RWPE2 (cell line): ENCODE measurements at places on chromosomes 4 and X.

GRCh38 chr4:94534401-94535312, 82.9 kb downstream of the PDLIM5 start:
- no peak for DNase-seq

DNA sequence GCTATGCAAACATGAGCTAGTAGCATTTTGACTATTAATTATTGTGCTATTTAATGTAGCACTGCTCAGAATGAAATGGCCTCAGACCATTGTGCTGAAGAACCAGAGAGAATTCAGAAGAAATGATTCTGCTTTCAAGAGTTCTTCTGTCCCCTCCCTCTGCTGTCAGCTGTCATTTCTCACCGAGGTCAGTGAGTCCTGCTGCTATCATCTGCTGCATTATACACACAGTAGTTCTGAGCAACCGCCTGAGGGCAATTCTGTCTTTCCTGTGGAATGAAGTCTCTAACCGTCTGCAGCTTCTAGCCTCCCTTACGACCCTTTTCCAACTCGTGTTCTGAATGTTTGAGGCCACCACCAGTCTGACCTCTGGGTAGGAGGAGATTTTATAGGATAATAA, 249.4 kb downstream of the HNRNPD start:
- DNase-seq = no peak

DNA sequence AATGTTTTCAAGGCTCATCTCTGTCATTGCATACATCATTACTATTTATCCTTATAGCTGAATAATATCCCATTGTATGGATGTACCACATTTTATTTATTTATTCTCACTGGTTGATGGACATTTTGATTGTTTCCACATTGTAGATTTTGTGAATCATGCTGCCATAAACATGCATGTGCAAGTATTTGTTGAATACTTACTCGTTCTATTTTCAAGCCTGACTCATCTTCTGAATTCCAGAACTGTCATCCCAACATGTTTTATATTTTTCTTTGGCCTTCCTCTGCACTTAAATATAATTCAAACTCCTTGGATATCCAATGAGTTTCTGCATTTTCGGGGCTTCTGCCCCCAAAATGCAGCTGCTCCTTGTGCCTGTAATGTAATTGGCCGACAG, 77.6 kb downstream of the MXRA5 start:
- DNase-seq = no peak

GRCh38 chrX:17496407-17496806, 121.4 kb downstream of the NHS start:
- no peak for DNase-seq

GRCh38 chr4:40582413-40582812, 47.3 kb downstream of the RBM47 start:
- DNase-seq = no peak

DNA sequence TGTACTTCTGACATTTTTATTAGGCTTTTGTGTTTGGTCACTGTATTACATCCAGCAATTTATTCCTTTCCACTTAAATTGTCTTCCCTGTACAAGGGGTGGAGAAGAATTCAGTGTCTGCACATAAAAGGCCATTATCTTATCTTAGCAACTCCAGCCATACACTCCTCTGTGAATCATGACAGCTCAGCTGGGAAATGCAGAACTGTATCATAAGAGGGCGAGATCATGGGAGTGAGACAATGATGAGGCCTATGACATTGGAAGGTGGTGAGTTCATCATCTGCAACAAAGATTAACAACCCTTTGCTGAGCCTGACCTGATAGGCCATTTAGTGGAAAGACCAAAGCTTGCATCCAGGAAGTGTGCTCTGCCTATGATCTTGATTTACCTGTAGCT, 33.3 kb downstream of the SLIT2 start:
- no peak for DNase-seq

DNA sequence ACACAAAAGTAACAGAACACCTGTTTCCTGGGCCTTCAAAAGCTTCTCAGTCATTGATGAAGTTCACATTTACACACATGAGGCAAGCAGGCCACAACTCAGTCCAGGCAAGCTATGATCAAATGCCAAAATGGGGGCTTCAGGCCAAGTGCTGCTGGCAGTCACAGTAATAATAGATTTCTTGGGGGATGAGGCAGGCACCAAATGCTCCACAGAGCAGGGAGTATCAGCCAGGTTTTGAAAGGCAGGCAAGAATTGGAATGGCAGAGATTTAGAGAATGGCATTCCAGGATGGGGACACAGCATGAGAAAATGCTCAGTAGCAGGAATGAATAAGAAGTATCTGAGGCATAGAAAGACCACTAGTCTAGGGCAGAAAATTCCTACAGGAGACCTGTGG, 52.8 kb downstream of the GRIA3 start:
- DNase-seq = no peak

DNA sequence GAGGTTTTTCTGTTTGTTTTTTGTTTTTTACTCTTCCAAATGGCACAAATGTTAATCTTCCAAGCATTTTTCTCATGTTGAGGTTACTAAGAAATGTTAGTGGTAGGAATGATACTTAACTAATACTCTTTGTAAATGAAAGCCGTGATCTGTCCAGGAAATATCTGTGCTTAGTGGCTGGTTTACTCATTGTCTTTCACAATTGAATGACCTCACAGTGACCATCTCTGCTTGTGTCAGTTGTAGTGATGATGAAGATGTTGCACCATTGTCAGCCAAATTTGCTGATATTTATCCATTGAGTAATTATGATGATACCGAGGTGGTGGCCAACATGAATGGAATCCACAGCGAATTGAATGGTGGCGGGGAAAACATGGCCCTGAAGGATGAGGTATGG, 93.5 kb downstream of the TNIP2 start:
- DNase-seq = no peak

GRCh38 chr4:6252051-6252450, 17.6 kb upstream of the WFS1 start:
- DNase-seq = no peak

- DNase-seq = no peak
Measured at GRCh38 chr4:76563454-76564122, 128.6 kb downstream of the SHROOM3 start.

DNA sequence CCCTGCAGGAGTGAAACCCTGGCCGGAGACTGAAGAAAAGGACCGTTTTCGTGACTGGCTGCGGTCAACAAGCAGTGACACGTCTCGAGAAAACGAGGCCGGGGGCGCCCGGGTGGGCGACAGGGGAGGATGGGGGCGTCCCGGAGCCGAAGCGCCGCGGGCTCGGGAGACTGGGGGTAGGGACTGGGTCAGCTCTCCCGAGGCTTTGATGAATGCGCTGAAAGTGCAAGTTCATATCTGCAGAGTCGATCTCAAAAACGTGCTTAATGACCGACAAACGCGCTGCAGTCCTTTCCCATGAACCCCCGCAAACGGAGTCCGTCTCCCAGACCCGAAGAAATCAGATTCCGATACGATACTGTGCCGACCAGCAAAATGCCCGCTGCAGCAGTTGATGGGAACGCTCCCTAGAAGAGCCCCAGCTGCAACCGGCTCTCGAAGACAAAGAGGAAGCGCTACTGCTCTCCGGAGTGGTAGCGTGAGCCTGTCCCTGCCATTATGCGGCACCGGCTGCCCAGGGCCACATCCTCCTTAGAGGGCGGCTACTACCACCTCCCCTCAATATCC, 806 bp upstream of the CD99L2 start:
- no peak for DNase-seq

DNA sequence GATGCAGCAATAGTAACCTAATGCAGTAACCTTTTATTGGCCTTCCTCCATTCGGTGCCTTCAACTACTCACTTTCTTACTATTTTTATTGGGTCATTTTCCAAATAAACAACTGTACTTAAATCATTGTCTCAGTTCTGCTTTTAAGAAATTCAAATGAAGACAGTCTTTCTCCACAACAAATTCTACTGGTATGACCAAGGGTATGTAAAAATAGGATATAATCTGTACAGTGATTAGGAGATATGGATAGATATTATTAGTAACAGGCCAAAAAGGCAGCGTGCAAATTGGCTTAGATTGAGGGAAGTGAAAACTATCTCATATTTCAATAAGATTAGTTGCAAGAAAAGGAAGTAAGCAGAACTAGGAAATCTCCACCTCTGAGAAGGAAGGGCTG, 177.4 kb upstream of the PPP1R2C start:
- no peak for DNase-seq

DNA sequence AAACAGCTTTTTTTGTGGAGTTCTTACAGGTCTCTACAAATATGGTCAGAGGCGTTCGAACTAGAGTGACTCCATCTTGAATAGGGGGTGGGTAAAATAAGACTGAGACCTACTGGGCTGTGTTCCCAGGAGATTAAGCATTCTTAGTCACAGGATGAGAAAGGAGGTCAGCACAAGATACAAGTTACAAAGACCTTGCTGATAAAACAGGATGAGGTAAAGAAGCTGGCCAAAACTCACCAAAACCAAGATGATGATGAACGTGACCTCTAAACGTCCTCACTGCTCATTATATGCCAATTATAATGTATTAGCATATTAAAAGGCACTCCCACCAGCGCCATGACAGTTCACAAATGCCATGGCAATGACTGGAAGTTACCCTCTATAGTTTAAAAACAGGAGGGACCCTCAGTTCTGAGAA, 42.8 kb upstream of the SPP1 start:
- no peak for DNase-seq

DNA sequence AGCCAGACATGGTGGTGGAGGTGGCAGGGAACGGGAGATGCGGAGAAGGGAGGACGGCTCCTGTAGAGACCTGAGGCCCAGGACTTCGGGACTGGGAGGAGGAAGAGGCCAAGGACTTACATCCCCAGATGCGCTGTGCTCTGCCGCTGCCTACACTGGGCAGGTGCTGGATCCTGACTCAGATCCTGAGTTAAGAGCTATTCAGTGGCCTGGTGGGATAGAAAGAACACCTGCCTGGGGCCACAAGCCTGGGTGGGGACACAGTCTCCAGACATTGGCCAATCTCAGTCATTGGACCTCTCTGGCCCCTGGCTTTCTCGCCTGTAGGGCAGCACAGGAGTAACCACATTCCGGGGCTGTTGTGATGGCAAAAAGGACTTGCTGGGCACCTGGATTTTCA, 10.9 kb upstream of the MSX1 start:
- DNase-seq = peak; percentile 19

DNA sequence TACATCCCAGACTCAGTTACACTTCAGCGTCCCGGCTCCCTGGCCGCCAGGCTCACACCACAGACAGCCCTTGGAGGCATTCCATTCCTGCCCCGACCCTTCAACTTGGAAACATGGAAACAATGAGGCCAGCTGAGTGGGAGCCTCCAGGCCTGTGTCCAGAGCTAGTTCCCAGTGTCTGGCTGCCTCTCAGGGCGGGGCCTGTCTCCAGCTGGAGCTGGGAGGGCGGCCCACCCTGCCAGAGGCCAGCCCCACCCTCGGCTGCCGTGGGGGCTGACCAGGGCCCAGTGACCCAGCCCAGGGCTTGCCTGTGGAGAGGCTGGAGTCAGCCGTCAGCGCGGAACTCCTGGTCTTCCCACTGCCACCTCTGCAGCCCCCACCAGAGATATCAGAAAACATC, 37.4 kb upstream of the SPON2 start:
- DNase-seq = no peak

GRCh38 chr4:3784454-3785291, 18.5 kb downstream of the ADRA2C start:
- no peak for DNase-seq
